ENCODE measurements at places on chromosomes 3 and 15.

- no peak for DNase-seq
Observed at GRCh38 chr3:17304969-17305368, 420.2 kb downstream of the PLCL2 start.

- no peak for DNase-seq
Observed at GRCh38 chr3:192091831-192092230, 630.9 kb downstream of the PYDC2 start.

DNA sequence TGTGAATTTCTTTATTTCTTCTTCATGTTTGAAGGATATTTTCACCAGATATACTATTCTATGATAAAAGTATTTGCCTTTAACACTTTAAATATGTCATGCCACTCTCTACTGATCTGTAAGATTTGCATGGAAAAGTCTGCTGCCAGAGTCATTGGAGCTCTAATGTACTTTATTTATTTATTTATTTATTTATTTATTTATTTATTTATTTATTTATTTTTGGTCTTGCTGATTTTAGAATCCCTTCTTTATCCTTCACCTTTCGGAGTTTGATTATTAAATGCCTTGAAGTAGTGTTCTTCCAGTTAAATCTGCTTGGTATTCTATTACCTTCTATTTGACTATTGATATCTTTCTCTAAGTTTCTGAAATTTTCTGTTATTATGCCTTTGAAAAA is 1669.6 kb downstream of the OTOL1 start:
- DNase-seq, result no peak

- DNase-seq, result no peak
Observed at GRCh38 chr3:29077356-29077755, 203.5 kb upstream of the RBMS3 start.

- no peak for DNase-seq
Observed at GRCh38 chr3:140134231-140134965, 199.4 kb downstream of the CLSTN2 start.

DNA sequence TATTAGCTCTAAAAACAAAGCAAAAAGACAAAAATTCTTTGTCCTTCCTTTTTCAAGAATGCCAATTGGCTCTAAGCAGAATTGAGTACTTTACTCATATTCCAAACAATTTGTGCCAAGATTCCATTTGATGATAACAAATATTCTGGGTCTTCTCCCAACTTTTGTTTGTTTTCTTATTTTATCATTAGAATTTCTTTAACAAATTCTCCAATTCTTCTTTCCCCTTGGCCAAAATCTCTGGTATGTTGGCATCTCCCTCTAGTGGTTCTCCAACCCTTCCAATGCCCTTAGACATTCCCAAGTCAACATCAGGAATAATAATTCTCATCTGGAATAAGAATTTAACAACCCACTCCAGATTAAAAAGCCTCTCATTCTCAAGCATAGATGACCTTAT is 5.3 kb downstream of the CPOX start:
- DNase-seq, result no peak

DNA sequence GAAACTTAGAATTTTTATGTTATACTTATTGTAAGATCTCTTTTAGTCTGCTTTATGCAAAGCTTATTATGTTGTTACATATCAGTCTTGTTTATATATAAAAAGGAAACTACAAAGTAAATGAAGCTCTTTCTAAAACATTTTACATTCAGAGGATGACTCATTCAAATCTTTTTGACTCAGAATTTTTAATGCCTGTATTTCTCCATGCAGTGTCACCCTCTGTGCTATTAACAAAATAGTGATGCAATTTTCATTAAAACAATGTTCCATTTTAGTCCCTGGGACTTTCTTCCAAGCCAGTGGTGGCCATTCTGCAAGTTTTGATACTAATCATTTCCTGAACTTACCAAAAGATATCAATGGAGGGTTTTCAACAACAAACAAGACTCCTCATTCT is 216.1 kb downstream of the NAALADL2 start:
- no peak for DNase-seq

DNA sequence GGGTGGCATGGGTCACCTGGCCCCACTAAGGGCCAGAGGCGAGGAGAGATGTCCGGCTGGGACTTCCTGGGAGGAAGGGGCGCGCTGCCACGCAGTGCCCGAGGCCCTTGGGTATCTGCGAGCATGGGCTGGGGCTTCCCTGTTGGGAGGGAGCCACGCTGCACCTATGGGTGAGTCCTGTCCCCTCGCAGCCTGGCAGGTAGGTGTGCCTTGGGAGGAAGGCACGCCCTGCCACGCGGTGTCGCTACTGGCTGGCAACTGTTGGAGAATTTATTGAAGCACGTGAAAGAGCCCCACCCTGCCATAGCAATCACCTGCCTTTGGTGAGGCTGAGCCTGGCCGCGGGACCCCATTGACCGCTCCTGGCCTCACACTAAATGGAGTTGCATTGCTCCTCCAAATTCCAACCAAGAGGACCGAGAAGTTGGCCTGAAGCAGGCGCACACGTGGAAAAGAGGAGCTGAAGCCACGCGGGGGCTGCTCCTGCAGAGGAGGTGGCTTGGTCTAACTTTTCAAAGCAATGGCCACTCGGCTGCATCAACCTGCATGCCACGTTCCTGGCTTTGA is 134.2 kb downstream of the TJP1 start:
- DNase-seq, result no peak

- no peak for DNase-seq
Observed at GRCh38 chr15:27399241-27399640, 428.3 kb downstream of the GABRG3 start.

DNA sequence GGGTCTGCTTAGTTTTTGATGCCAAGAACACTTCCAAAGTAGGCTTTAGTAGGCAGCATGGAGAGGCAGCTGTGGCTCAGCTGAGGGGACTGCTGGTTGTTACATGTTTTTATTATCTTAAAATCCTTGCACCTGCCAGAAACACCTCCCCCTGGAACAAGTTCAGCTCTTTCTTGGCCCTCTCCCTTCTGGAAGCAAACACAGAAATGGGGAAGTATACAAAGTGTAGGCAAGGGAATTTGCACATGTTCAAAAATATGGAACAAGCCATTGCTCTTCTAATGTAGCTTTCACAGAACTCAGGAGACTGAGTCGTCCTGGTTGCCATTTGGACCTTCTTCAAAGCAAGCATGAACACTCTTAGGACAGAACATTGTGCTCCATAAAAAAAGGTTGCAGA is 169.1 kb upstream of the SEMA6D start:
- DNase-seq, result no peak

DNA sequence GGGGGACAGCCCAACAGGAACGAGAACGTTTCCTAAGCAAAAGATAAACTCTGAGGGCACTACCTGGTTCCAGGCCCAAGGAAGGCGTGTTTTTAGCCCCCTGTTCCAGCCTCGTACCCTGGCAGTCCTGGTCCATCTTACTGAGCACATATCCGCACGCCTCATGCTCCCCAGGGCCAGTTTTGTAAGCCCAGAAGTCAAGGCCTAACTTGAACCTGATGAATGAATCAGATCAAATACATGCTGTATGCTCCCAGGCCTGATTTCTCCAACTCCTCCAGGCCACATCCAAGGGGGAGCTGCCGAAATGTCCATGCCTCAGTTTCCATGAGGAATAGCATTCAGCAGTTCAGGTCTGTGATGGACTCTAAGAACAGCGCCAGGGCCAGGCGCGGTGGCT is 14.3 kb upstream of the DOCK3 start:
- no peak for DNase-seq

DNA sequence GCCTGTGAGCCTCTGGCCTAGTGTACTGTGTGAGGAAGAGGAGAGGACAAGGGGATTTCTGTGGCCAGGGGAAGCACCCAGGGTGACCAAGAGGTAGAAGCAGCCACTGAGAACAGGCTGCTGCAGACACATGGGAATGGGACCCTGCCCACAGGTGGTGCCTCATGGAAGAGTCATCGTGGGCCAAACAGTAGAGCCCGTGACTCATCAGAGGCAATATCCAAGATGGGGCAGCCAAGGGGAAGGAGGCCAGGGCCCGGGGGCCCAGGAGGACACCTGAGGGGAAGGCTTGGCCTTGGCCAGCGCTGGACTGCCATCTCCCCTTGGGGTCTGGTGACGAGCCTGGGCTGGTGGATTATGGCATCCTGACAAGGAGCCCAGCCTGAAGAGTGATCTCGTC is 275.0 kb upstream of the LYSMD4 start:
- no peak for DNase-seq

DNA sequence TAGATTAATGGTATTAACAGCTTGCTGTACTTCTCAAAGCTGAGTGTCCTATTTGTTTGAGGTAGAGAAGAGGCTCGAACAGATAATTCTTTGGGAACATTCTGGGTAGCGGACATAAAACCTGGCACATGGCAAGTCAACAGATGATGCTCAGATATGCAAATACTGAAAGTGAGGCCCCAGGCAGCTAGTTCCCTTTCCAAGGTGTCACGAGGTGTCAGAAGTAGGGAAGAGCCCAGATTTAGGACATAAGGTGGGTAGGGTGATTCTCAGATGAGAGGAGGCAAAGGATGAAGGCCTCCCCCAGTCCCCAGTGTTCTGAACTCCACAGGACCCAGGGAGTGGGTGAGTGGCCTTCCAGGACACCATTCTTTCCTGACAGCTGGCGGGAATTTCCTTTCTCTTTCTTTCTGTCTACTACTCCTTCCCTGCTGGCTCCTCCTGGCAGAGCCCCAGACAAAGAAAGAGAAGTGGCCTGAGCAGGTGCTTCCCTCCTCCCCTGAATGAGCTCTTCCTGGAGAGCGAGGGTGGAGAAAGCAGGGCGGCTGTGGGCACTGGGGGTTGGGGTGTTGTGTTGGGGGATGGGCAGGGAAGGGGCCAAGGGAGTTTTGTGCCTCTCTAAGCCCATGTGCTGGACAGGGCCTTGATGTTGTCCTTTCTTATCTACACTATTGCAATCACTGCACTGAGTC is 87.5 kb downstream of the CORO2B start:
- DNase-seq, result no peak

DNA sequence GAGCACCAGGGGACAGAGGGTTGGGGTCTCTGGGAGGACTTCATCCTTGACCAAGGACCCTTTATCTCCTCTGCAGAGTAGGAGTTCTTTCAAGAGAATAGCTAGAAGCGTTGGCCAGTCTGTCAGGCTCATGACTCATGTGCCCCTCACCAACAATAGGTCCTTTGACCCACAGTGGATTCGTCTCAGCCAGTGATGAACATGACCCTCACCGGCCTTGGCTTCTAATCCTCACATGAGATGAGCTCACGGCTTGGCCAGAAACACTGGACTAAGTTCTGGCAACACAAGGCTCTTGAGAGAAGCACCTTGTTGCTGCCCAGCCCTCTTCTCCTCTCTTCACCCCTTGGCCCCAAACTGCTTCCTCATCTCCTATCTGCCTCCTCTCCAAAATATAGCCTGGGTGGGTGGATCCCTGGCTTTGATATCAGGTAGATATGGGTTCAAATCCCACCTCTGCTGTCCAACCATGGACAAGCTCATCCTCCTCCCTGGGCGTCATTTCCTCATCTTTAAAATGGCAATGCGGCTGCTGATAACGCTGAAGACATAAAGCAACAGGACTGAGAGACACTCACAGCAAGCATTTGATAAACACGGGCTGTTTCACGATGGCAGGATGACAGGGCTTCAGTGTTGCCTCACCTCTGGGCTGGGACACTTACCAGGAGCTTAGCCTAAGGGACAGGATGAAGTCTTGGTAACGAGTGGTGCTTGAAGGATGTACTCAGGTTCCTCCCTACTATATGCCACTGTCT is 446.7 kb upstream of the PROK2 start:
- no peak for DNase-seq

- no peak for DNase-seq
Observed at GRCh38 chr3:66527246-66527645, 26.4 kb upstream of the LRIG1 start.

DNA sequence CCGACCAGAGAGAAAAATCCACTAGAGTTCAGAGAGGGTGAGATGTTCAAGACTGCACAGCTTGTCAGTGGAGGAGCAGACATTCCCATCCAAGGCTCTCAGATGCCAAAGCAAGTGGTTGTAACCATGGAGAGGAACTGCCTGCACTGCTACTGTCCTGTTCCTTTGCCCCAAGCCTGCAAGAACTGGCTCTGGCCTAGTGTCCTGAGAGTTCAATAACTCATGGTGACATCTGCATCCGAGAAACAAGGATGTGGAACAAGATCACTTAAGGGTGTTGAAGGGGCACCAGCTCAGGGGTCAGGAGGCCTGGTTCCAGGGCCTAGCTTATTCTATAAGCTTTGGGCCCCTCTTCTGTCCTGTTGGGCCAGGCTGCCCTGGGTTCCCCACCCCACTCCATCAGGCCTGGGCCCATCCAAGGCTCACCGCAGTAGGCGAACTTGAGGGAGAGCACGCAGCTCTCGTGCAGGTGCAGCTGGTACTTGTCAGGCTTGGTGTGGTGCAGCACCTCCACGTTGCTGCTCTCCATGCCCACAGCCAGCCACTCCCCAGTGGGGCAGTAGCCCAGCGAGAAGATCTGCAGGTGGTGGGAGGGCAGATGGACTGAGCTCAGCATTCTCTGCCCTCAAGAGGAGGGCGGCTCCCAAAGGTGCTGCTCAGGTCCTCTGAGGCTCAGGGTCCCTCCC is 45.6 kb downstream of the TLE3 start:
- DNase-seq, result no peak

GRCh38 chr15:65163041-65163440 is 22.1 kb downstream of the CLPX start:
- DNase-seq, result no peak

DNA sequence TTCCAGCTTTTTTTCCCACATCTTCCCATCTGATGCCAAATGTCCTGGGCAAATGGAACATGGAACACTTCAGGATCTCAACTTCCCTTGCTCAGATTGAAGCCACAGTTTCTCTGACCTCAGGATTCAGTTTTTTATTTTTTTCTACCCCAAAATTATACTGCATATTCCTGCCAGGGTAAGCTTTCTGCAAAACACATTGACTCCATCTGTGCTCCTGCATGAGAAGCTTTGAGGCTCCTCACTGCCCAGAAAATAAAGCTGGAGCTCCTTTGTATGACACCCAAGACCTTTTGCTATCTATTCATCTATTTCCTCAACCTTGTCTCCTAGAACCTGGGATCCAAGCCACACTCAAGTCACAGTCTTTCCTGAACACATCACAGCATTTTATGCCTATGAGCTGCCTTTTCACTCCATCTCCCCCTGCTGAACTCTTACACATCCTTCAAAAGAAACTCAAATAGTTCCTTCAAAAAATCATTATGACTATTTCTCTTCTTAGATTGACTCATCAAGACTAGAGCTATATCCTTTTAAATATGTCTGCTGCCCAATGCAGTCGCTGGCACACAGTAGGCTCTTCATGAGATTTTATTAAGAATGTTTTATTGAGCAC is 57.4 kb upstream of the PSMD6 start:
- DNase-seq, result no peak

- DNase-seq, result no peak
Observed at GRCh38 chr3:78610462-78611125, 1157.2 kb downstream of the ROBO1 start.

DNA sequence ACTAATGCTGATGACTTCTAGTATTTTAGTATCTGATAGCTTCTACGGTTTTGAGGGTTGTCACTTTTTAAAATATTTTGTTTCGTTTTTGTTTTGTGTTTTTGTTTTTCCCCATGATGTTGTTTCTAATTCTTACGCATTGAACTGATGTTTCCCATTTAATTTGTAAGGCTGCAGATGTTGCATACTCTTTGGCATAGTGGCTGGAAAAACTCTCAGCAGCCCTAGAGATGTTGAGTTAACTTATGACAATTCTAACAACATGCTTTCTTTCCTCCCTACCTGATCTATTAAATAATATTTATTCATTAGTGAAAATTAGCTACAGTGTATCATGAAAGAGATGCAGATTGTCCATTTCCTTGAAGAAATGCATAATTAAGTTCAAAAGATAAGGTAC is 559.3 kb upstream of the GRM7 start:
- no peak for DNase-seq

All from activated T-helper 1 cell treated with anti-CD3 and anti-CD28 coated beads, Interleukin-2, amount 50 U/mL, for 16 hours (primary cell).